ENCODE measurements at places on chromosomes 11 and 22.

- no peak for DNase-seq
Observed at GRCh38 chr11:30381879-30382278, 59.0 kb downstream of the ARL14EP start.

DNA sequence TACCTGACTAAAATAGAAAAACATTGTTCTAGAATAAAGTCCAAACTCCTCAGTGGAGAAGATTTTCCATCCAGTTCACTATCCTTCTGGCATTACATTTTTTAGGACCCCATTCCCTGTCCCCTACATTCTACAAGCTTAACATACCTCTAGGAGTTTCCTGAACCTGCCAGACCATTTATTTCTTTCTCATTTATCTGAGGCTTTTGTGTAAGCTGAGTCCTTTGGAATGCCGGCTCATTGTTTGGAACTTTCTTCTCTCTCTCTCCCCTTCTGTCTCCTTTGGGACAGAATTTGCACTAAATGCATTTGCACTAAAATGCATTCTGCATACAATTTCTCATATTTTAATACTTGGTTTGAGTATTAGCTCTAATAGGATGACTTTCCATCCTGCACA, 393.0 kb upstream of the ANO3 start:
- no peak for DNase-seq

GRCh38 chr22:33329398-33329797, 271.2 kb upstream of the SYN3 start:
- no peak for DNase-seq

- DNase-seq, result no peak
Observed at GRCh38 chr22:17491090-17491640, 72.1 kb upstream of the SLC25A18 start.

DNA sequence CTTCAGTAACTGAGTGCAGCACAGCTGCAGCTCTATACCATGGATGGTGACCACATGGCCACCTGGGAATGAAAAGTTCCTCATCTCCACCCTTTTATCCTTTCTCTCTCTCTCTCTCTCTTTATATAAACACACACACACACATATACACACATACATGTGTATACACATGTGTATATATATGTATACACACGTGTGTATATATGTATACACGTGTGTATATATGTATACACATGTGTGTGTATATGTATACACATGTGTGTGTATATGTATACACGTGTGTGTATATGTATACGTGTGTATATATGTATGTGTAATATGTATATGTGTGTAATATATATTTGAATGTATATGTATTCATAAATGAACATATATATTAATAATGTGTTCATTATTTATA, 18.8 kb upstream of the FAR1 start:
- no peak for DNase-seq

- no peak for DNase-seq
Observed at GRCh38 chr11:313787-314553, at the start of gene IFITM1. Gene IFITM1, plus strand, starts transcription at chr11:314040. Its CDS starts 131 bp downstream, at chr11:314171.

DNA sequence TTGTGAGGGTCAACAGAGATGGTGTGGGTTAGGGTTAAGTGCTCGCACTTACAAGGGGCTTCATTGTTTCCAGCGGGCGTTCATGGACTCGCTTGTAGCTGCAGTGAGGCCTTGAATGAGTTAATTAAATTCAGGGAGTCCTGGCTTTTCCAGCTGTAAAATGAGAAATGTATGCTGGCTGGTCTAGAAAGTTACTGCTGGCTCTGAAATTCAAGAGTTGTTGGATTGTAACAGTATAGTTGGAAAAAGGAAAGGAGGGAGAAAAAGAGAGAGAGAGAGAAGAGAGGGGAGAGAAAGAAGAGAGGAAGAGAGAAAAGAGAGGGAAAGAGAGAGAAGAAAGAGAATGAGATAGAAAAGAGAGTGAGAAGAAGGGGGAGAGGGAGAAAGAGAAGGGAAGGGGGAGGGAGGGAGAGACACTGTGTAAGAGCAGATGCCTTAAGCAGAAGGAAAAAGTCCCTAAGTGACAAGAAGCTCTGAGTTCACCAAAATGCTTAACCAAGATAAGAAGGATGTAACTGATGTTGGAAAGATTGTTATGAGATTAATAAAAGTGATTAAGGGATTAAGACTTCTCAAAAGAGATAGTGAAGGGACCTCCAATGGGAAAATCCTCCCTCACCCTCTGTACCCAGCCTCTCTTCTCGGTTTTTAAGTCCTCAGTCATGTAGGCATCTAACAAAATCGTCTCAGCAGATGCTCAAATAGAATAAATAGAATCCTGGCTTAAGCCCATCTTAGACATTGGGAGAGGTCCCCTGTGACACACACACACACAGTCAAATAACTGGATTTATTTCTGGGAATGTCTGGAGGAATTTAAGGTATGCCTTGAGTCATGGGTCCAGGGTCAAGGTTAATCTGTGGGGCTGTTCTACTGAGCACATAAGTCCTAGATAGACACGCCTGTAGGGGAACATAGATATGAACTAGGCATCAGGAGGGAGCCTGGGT, 477.9 kb downstream of the MIAT start:
- no peak for DNase-seq

DNA sequence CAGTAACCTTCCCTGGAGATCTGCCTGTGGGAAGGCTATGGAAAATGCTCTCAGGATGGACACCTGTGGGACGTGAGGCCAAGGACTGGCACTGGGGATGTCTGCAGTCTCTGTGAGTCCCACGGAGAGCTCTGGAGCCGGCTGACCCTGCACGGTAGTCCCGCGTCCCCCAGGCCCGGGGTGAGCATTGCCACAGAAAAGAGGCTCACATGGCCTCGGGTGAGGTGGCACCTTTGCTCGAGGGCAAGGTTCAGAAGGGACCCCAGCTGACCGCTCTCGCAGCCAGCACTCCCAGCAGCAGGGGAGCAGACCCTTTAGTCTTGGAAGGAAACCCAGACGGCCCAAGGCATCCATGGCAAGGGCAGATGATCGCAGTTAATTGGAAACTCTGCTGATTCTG, 9.0 kb downstream of the RTL6 start:
- no peak for DNase-seq

- no peak for DNase-seq
Observed at GRCh38 chr22:35071784-35072183, 5.8 kb downstream of the ISX start.

DNA sequence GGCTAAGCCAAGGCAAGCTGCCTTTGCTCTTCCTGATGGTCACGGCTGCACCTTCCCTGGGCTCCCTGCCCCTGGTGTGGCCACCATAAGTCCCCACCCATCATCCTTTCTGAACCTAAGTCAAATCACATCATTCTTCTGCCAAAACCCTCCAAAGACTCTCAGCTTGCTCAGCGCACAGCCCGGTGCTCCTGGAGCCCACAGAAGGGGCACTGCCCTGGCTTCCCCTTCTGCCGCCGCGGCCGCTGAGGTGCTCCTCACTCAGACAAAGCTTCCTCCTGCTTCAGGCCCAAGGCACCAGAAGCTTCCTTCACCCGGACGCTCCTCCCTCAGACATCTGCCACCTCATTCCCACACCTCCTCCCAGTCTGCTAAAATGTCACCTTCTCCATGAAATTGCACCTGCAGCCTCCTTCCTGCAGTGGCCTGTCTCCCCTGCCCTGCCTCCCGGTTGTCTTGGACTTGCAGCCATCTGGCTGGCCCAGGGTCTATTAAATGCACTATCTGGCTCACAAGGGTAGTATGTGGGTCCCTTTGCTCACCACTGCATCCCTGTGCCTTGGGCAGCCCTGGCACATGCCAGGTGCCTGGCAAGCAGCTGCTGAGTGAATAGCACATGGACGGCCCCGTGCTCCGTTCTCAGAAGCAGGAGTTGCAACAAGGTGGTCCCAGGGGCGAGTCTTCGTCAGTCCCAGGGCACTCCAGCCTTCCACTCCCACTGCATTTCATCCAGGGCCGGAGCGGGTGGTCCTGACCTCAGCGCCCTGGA, 108.2 kb downstream of the WNT7B start:
- no peak for DNase-seq

DNA sequence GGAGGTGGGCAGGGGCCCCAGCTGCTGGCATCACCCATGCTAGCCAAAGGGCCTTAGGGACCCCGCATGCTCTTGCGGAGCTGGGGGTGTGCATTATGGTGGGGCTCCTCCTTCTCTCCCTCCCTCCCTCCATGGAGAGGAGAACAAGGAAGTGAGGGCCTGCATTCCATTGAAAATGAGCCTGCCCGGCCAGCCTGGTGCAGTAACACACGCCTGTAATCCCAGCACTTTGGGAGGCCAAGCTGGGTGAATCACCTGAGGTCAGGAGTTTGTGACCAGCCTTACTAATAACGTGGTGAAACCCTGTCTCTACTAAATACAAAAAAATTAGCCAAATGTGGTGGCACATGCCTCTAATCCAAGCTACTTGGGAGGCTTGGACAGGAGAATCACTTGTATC, 22.4 kb downstream of the SNAP29 start:
- DNase-seq, result no peak

DNA sequence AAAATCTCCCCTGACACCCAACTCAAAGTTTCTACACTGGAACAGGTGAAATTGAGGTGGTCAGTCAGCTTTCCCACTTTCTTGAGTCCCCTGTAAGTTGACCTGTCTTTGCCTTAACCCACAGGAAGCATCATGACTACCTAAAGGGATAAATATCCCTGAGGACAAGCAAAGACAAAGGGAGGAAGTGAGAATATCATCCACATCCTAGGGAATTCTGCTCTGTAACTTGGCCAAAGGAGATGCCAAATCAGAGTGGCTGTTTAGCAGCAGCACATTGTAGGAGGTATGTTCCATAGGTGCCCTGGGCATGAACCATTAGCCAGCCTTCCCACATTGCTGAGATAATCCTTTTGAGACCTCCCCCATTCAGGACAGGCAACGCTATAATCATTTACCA, 40.9 kb upstream of the MRPL17 start:
- no peak for DNase-seq

DNA sequence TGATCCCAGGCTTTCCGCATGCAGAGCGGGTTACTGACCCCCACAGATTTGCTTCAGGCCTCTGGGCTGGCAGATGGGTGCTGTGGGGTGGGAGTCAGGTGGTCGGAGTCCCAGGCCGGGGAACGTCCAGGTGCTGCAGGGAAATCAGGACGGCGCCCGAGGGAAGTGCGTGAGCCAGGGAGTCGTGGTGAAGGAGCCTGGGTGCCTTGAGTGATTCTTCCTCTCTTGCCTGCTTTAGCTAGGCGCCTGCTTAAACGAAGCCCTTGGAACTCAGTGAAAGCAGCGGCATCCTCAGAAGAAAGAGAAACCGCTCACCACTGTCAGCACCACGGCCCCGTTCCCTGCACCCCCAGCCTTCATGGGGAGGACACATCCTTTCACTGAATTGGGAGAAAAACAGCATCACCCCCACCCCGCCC, 455.6 kb downstream of the BRD1 start:
- DNase-seq, result no peak

- DNase-seq, result no peak
Observed at GRCh38 chr11:119567688-119568582, 145.0 kb upstream of the THY1 start.

- DNase-seq, result no peak
Observed at GRCh38 chr11:95702526-95702925, 87.1 kb downstream of the FAM76B start.

DNA sequence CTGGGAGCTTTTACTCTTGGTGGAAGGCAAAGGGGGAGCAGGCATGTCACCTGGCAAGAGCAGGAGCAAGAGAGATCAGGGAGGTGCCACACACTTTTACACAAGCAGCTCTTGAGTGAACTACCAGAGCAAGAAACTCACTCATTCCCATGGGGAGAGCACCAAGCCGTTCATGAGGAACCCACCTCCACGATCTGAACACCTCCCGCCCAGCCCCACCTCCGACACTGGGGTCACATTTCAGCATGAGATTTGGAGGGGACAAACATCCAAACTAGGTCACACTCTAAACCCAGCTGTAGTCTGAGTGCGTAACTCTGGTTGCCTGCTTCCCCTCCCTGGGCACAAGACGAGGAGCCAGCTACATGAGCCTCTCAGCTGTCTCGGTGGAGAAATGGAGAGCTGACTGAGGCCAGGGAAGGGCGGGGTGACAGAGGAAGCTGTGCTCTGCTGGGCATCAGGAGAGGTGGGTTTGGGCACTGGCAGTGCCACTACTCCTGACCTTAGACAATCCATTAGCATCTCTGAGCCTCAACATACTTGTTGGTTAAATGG, 134.6 kb downstream of the PKNOX2 start:
- DNase-seq, result no peak

DNA sequence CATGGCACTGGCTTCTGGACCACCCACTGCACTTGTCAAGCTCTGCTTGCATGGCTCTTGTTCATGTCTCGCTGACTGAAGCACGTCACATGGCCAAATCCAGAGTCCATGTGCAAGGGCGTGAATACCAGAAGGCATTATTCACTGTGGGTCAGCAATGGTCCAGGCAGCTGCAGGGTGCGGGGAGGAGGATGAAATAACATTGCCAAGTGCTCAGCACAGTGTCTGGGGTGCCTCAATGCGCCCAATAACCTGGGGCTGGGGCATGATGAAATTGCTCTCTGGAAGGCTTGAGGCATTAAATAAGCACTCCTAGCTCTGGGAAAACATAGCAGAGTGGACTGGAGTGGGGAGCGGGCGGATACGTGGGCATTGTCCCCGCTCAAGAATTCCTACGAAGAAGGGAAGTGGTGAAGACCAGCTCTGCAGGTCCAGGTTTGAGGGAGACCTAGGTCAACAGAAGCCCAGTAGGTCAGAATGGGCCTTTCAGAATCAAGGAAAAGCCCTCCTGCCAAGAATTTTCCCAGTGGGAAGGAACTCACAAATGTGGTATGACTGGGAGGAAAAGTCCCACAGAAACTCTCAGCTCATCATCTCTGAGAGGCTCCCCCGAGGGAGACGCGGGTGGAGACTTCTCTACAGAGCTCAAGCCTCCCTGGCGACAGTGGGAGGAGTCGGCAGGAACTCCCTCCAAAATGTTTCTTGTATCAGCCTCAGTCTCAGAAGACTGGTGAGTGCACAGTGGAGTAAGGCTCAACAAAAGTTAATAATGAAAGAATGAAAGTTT, 15.3 kb upstream of the ACCSL start:
- no peak for DNase-seq

DNA sequence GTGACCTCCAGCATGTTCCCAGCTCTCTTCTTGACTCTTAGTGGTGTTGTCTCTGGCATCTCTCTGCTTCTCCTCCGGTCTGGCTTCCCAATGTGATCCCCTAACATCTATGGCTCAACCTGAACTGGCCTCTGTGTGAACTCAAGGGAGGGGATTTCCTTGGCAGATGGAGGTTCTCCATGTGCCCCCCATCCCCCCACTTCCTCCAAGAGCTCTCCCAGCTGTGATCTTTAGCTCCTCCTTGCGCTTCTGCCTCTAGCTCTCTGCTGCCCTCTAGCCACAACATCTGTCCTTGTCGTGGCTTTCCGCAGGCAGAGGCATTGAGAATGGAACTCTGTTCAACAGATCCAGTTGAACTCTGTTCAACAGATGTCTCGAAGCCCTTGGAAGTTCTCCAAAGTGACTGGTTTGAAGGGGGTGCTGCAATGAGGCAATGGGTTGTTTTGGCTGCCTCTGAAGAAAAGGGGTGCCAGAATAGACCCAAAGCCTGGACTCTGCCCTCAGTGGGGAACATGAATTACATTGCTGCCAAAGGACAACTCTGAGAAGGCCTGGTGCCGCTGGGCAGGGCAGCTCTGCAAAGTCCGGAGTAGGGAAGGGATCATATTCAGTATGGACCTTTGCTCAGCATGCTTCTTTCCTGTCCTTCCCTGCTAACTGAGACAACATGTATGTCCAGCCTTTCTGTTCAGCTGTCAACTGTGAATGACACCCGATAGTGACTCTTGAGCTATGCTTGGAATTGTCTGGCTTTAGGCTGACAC, 61.9 kb downstream of the ADM start:
- peak; percentile 76 for DNase-seq
